ENCODE measurements at places on chromosomes 13 and 19. TPM values are rescaled to one million over a fixed set of nuclear protein-coding genes. Genes with fewer than 3 reads are reported as not detected.

The GAPDHS gene
- total RNA-seq, result not detected

The CAPN12 gene
- 7.9 TPM for total RNA-seq

The GDF15 gene
- 4.1 TPM for total RNA-seq

DNA sequence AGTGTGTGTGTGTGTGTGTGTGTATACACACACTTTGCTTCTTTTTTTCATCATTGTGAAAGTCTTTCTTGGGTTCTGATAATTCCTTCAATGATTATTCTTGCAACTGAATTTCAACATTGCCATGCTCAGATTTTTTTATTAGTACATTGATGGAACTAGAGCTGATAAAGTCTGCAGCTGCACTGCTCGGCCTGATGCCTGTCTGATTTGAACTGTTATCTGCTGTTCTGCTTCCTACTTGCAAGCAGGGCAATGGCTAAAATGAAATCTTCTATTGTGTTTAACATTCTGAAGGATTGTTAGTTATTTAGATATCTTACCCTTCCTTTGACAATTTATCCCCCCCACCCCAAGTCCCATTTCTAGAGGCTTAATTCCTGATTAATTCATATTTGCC lies 61.3 kb downstream of the OLFM4 start:
- H3K36me3 ChIP-seq, result no peaks in the 10 kb centered on the region
- no peak overlapping the region for H3K27ac ChIP-seq
- H3K4me1 ChIP-seq, result no peaks in the 10 kb centered on the region
- H3K27me3 ChIP-seq, result no peaks in the 10 kb centered on the region

DNA sequence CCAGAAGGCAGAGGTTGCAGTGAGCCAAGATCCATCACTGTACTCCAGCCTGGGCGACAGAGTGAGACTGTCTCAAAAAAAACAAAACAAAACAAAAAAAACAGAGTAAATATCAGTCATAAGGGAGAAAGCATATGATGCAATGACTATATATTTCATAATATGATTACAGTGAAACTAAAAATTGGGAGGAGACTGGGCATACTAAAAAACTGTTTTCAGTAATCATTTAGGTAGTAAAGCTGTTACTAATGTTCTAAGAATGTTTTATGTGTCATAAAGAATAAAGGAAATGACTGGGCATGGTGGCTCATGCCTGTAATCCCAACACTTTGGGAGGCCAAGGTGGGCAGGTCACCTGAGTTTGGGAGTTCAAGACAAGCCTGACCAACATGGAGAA lies 15.9 kb downstream of the ZNF573 start:
- no peaks in the 10 kb centered on the region for H3K27me3 ChIP-seq
- no peak overlapping the region for H3K27ac ChIP-seq
- peaks cover 9% of the 10 kb centered on the region for H3K36me3 ChIP-seq
- H3K4me1 ChIP-seq, result no peaks in the 10 kb centered on the region

Data from H1 (cell line).